ENCODE measurements at places on chromosomes 7 and 10. TPM values are rescaled to one million over a fixed set of nuclear protein-coding genes. Genes with fewer than 3 reads are reported as not detected.
A peak's percentile ranks its signal among the peaks of the same experiment; 100 is the strongest.

GRCh38 chr7:133139350-133139749, 57.5 kb upstream of the CHCHD3 start:
- H3K27ac ChIP-seq = no peak overlapping the region
- no peak for DNase-seq
- no peaks in the 10 kb centered on the region for H3K36me3 ChIP-seq
- H3K27me3 ChIP-seq = peaks cover under 1% of the 10 kb centered on the region
- H3K4me1 ChIP-seq = no peaks in the 10 kb centered on the region

DNA sequence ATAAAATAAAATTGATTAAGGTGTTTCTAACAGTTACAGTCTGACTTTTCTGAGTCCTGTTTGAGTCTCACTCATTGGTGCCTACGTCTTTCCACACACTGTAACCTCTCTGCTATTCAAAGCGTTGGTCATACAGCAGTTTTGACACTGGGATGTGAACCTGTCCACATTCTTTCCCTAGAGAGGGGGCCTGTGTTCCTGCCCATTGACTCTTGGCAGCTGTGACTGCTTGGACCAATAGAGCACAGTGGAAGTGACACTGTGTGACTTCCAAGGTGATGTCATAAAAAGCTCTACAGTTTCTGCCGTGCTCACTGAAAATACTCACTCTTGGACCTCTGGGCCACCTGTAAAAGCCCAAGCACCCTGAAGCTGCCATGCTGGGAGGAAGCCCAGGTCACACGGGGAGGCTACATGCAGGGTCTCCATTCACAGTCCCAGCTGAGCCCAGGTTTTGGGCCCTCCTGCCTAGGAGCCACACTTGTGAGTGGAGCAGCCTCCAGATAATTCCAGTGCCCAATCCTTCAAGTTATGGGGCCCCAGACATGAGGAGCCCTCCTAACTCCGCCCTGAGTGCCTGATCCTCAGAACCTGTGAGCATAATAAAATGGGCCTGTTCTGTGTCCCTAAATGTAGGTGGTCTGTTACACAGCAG, 704 bp upstream of the ANTXRL start:
- no peaks in the 10 kb centered on the region for H3K36me3 ChIP-seq
- no peak for DNase-seq
- no peak overlapping the region for H3K4me3 ChIP-seq
- peaks cover 20% of the 10 kb centered on the region for H3K27me3 ChIP-seq
- no peak overlapping the region for H3K27ac ChIP-seq
- peaks cover 26% of the 10 kb centered on the region for H3K4me1 ChIP-seq

- peaks cover 32% of the 10 kb centered on the region for H3K4me1 ChIP-seq
- peaks cover 6% of the 10 kb centered on the region for H3K36me3 ChIP-seq
- no peak overlapping the region for H3K27ac ChIP-seq
These were observed 132.7 kb downstream of the GATA3 start for GRCh38 chr10:8187171-8187666.

GRCh38 chr7:25714013-25714412, 438.0 kb upstream of the NFE2L3 start:
- no peaks in the 10 kb centered on the region for H3K36me3 ChIP-seq
- H3K4me3 ChIP-seq = no peak overlapping the region
- no peak overlapping the region for H3K27ac ChIP-seq
- no peak for DNase-seq

DNA sequence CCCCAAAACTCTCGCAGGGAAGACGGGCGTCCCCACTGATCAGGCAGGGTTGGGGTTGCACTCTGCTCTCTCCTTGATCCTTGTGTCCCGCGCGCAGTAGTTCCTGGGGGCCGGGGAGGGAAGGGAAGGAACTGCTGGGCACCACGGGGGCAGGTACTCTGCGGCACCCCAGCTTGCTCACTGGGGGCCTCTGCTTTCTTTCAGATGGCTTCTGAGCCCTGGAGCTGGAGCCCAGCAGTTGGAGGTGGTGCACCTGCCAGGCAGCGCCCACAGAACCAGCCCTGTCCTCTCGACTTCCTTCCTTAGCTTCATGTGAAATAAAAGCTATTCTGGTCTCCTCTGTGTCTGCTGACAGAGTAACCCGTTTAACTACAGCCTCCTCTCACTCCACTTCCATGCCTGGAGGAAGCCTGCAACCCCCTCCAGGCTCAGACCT, 12.2 kb downstream of the PLAC9 start:
- H3K4me1 ChIP-seq = peaks cover 20% of the 10 kb centered on the region
- peaks cover 11% of the 10 kb centered on the region for H3K36me3 ChIP-seq
- no peak for DNase-seq
- no peak overlapping the region for H3K27ac ChIP-seq
- no peaks in the 10 kb centered on the region for H3K27me3 ChIP-seq
- peak overlapping the region; percentile 60 for H3K4me3 ChIP-seq

GRCh38 chr7:29924006-29924405, 65.6 kb downstream of the SCRN1 start:
- DNase-seq = no peak
- H3K27me3 ChIP-seq = no peaks in the 10 kb centered on the region
- no peaks in the 10 kb centered on the region for H3K4me1 ChIP-seq

GRCh38 chr10:78830062-78830975, 238.4 kb upstream of the ZMIZ1 start:
- DNase-seq = no peak
- H3K4me3 ChIP-seq = no peak overlapping the region
- H3K4me1 ChIP-seq = no peaks in the 10 kb centered on the region
- H3K36me3 ChIP-seq = no peaks in the 10 kb centered on the region

PLEKHS1 gene
- total RNA-seq = 0.05 TPM

APBB1IP gene
- total RNA-seq = 43.6 TPM

GRCh38 chr10:107163076-107163855, 1.2 kb downstream of the SORCS1 start:
- peaks cover 16% of the 10 kb centered on the region for H3K27me3 ChIP-seq
- DNase-seq = no peak
- no peaks in the 10 kb centered on the region for H3K36me3 ChIP-seq
- no peak overlapping the region for H3K27ac ChIP-seq
- no peak overlapping the region for H3K4me3 ChIP-seq
- no peaks in the 10 kb centered on the region for H3K4me1 ChIP-seq

SLC16A9 gene
- 5.4 TPM for total RNA-seq

DNA sequence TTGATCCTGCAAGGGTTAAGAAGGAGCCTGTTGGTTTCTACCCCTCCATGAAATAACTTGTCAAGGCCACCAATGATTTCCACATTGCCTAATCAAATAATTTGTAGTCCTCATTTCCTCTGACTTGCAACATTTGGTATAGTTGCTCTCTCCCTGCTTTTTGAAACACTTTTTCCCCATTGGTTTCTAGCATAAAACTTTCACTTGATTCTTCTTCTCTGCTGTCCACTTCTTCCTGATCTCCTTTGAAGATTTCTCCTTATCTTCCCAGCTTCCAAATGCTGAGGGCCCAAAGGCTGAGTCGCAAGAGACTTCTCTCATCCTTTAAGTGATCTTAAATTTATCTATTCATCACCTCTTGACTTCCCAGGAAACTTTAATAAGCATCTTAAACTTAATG, 134.2 kb downstream of the ITGB8 start:
- H3K27me3 ChIP-seq = no peaks in the 10 kb centered on the region
- H3K4me1 ChIP-seq = no peaks in the 10 kb centered on the region
- H3K36me3 ChIP-seq = no peaks in the 10 kb centered on the region
- no peak overlapping the region for H3K4me3 ChIP-seq
- no peak for DNase-seq

CLCN1 gene
- total RNA-seq = not detected

GRCh38 chr10:110409926-110410325, 87.8 kb upstream of the DUSP5 start:
- peaks cover under 1% of the 10 kb centered on the region for H3K36me3 ChIP-seq
- peaks cover 84% of the 10 kb centered on the region for H3K4me1 ChIP-seq

CYP3A4 gene
- not detected for total RNA-seq

METTL27 gene
- total RNA-seq = 1.8 TPM

DNA sequence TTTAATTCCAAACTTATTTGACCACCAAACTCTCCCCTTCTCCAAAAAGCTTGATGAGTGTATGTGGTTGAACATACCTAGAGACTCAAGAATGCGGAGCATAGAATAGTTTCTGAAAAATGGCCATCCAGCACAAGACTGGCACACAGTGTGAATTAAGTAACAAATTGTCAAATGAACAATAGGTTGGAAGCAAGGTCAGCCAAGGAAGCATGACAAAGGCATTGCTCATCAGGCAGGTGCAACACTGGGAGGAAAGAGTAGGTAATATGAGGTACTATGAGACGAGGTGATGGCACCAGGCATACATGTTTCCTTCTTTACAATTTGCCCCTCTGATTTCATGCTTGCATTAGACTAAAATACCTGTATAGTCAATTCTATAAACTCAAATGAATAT, 73.7 kb downstream of the DKK1 start:
- DNase-seq = no peak
- H3K27me3 ChIP-seq = no peaks in the 10 kb centered on the region
- H3K4me3 ChIP-seq = no peak overlapping the region
- no peak overlapping the region for H3K27ac ChIP-seq

GNAI1 gene
- 5.3 TPM for total RNA-seq

- H3K27ac ChIP-seq = no peak overlapping the region
- H3K36me3 ChIP-seq = peaks cover 42% of the 10 kb centered on the region
- no peaks in the 10 kb centered on the region for H3K27me3 ChIP-seq
- no peak for DNase-seq
These were observed 34.4 kb downstream of the BCAP29 start for GRCh38 chr7:107614425-107614824.

GRCh38 chr7:7272294-7272693, 90.0 kb downstream of the C1GALT1 start:
- no peak overlapping the region for H3K27ac ChIP-seq
- no peak for DNase-seq
- H3K27me3 ChIP-seq = no peaks in the 10 kb centered on the region
- no peaks in the 10 kb centered on the region for H3K36me3 ChIP-seq
- no peaks in the 10 kb centered on the region for H3K4me1 ChIP-seq

GRCh38 chr7:38300175-38300574, 26.7 kb upstream of the TARP start:
- H3K27ac ChIP-seq = peak overlapping the region; percentile 63
- no peak for DNase-seq
- peak overlapping the region; percentile 79 for H3K4me3 ChIP-seq

- H3K27me3 ChIP-seq = peaks cover 33% of the 10 kb centered on the region
- H3K36me3 ChIP-seq = no peaks in the 10 kb centered on the region
- no peaks in the 10 kb centered on the region for H3K4me1 ChIP-seq
These were observed 38.8 kb downstream of the CDHR3 start for GRCh38 chr7:106001886-106002285.

NAT16 gene
- not detected for total RNA-seq

ZNF775 gene
- 4.5 TPM for total RNA-seq

DNA sequence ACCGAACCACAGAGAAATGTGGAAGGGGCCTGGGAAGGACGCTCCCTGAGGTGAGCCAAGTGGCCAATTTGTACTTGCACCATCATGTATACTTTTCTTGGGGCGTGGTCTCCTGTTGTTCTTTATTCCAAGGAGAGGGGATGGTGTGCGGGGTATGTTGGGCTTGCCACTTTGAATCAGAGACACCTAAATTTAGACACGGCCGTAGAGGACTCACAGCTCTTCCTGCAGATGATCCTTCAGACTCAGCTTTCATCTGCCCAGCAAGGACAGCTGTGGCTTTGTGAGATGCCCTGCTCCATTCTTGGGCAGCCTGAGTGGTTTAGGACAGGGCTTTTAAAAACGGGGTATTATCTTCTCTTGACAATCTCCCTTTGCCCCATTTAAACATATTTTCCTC, 473.2 kb downstream of the REEP3 start:
- H3K27me3 ChIP-seq = no peaks in the 10 kb centered on the region
- DNase-seq = no peak
- no peak overlapping the region for H3K27ac ChIP-seq
- no peaks in the 10 kb centered on the region for H3K4me1 ChIP-seq
- H3K4me3 ChIP-seq = no peak overlapping the region

DNA sequence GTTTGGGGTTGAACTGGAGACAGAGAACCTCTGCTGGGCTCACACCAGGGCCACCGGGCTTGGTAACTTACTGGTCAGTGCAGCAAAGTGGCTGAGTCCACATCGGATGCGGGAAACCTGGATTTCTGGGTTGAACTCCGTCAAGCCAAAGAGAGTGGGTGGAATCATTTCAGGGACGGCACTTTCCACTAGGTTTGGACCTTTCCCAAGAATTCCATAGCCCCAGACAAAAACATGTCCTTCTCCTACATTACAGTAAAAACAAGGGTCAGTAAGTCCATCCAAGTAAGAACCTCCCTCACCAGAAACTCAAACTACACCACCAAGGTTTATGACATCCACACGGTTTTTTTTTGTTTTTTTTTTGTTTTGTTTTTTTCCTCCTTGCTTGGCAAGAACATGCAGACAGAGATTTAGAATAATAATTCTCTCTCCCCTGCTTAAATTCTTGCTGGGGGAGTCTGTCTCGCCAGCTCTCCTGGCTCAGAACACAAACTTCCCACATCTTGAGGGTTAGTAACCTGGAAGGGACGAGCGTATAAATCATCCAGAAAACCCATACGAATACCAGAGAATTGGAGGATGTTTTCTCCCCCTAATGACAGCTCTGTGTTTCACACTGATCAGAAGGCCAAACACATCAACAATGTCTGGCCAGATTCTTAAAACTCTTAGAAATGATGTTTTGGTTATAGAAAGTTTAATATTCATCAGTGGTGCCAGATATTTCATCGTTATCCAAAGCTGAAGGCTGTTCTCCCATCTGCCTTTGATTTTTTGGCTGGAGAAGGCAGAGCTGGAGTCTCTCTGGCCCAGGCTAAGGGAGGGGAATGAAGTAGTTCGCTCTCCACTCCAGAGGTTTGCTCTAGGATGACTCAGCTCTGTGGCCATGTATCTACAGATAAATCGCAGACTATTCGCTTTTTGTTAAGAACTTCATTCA, 17.5 kb downstream of the RCC1L start:
- no peaks in the 10 kb centered on the region for H3K27me3 ChIP-seq
- H3K36me3 ChIP-seq = peaks cover 37% of the 10 kb centered on the region
- no peaks in the 10 kb centered on the region for H3K4me1 ChIP-seq
- H3K27ac ChIP-seq = no peak overlapping the region
- DNase-seq = no peak
- no peak overlapping the region for H3K4me3 ChIP-seq

NPTX2 gene
- 0.08 TPM for total RNA-seq

GRCh38 chr7:42624471-42624870, 287.4 kb downstream of the C7orf25 start:
- H3K36me3 ChIP-seq = no peaks in the 10 kb centered on the region
- no peak overlapping the region for H3K27ac ChIP-seq
- DNase-seq = no peak
- H3K4me3 ChIP-seq = no peak overlapping the region
- H3K4me1 ChIP-seq = no peaks in the 10 kb centered on the region
- H3K27me3 ChIP-seq = no peaks in the 10 kb centered on the region

- peak; percentile 38 for DNase-seq
- no peaks in the 10 kb centered on the region for H3K27me3 ChIP-seq
- no peaks in the 10 kb centered on the region for H3K36me3 ChIP-seq
- H3K4me1 ChIP-seq = peaks cover 59% of the 10 kb centered on the region
- peak overlapping the region; percentile 99 for H3K27ac ChIP-seq
- peak overlapping the region; percentile 59 for H3K4me3 ChIP-seq
These were observed 6.5 kb upstream of the C10orf105 start for GRCh38 chr10:71725998-71726579.

GRCh38 chr7:116929914-116930913, 23.1 kb upstream of the ST7 start:
- no peak overlapping the region for H3K27ac ChIP-seq
- H3K4me3 ChIP-seq = no peak overlapping the region
- DNase-seq = peak; percentile 58
- no peaks in the 10 kb centered on the region for H3K36me3 ChIP-seq
- peaks cover 20% of the 10 kb centered on the region for H3K27me3 ChIP-seq

Data from activated T-helper 1 cell treated with anti-CD3 and anti-CD28 coated beads, Interleukin-12 subunit alpha, Interleukin-12 subunit beta, Interleukin-2, Interleukin-4 antibody, amounts not matched to agents 30 ng/mL and 10 ng/mL and 1 ng/mL, durations not matched to agents 14 hours and 24 hours and 36 hours (primary cell).